ENCODE measurements at places on chromosomes 12 and 14.

GRCh38 chr12:2640709-2641108 lies 154.1 kb upstream of the FKBP4 start:
- DNase-seq = peak; percentile 91

- no peak for DNase-seq
These were observed 7.5 kb upstream of the UBE2N start for GRCh38 chr12:93449277-93449676.

DNA sequence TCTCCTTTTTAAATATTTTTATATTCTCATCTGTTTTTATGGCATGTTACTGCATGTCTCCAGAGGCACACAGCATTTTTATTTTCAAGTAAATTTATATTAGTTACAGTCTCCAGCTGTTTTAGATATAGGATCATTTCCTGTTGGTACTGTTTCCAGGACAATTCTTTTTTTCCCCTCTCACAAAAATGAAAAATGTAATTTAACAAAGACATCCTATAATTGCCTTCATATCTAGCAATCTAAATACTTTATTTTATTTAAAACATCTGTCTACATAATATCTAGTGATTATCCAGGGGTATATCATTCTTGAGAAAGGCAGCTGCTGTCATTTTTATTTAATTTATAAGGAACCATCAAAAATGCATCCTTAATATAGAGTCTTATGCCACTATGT lies 272.4 kb upstream of the NPAS3 start:
- DNase-seq = no peak

- DNase-seq = no peak
These were observed 123.5 kb upstream of the NOS1 start for GRCh38 chr12:117484901-117485300.

GRCh38 chr12:93341409-93342049 lies 36.2 kb upstream of the NUDT4 start:
- no peak for DNase-seq

DNA sequence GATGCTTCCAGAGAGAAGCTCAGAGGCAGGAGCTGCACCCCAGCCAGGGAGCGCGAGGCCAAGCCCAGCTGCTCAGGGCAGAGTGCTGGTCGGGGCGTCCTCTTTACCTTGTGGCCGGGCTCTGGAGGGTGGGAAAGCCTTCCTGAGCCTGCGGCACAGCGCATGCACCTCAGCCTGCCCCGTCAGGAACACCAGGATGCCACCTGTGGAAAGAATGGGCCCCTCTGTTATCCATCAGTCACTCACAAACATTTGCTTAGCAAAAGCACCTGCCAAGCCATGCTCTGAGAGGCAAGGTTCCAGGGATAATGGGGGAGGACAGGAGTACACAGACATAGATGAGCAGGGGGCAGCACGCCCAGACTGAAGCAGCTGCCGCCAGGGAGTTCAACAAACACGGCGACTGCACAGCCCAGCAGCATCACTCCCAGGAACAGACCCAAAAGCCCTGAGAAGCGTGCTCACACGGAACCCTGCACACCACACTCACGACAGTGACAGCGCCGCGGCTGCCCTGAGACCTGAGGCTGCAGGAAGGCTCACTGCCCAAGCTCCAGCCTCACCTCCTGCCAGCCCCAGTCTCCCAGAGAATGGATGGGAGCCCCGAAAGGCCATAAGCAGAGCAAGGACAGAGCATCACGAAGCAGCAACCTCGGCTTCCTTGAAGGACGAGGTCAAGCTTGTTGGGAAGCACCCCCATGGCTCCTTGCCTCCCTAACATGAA lies 21.8 kb downstream of the DHX37 start:
- DNase-seq = no peak

GRCh38 chr14:32559590-32559989 lies 230.5 kb downstream of the AKAP6 start:
- DNase-seq = no peak

- DNase-seq = no peak
These were observed 65.9 kb downstream of the KCNA1 start for GRCh38 chr12:4975574-4975973.

DNA sequence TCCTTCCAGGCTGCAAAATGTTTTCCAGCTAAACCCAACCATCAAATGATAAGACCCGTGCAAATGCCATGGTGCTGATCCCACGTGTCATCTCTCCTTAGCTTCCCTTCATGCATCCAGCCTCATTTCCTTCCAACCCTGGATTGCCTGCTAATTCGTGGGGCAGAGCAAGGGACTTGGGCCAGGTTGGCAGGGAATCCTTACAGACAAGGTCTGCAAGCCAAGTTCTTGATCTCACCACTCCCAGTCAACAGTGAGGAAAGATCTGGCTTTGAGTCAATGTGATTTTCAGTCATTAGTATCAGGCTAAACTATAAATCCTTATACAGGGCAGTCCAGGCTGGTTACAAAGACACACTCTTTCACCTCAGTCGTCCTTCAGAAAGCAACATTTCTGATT lies 150.9 kb downstream of the ANO2 start:
- DNase-seq = no peak

- DNase-seq = no peak
These were observed 60.0 kb upstream of the ELK3 start for GRCh38 chr12:96134200-96134599.

DNA sequence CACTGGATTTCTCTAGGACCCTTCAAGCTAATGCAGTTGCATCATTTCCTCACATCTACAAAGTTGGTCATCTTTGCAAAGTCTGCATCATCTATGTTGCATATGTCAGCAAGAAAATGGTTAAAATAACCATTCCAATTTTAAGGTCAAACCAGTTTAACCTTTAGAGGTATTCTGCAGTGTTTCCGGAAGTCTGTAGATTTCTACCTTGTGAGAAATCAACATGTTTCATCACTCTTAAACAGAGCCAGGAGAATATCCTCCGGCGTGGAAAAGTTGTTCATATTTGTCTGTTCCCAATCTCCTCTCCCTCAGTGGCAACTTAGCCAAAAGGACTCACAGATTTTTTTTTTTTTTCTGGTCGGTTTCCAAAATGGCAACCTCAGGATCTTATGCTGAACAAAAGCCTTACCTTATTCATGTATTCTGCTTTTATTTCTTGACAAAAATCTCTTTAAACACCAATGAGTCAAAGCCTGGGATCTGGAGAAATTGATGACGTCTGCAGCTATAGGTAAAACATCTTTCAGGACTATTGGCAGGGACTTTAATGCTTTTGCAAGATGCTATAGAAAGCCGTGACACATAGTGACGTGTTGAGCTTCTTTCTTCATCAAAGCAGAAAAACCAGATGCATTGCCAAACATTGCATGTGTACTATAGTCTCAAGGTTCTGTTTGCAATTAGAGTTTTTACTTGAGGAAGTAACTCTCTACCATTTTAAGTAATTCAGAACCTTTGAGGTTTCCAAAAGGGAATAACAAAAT lies 16.0 kb upstream of the CDK17 start:
- DNase-seq = peak; percentile 69

GRCh38 chr12:75483431-75483830 lies 2.9 kb downstream of the GLIPR1 start:
- DNase-seq = no peak

GRCh38 chr12:54185919-54186318 lies 2.9 kb downstream of the SMUG1 start:
- no peak for DNase-seq

DNA sequence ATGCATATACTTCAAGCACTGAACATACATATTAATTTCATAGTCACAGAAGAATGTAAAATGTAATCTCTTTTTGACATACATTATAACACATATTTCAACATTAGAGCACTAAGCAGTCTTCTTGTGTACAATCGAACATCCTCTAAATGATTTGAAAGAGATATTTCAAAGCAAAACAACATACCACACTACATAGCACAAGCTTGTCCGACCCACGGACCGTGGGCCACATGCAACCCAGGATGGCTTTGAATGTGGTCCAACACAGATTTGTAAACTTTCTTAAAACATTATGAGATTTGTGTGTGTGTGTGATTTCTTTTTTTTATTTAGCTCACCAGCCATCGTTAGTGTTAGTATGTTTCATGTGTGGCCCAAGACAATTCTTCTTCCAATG lies 7.0 kb downstream of the PRICKLE1 start:
- no peak for DNase-seq

DNA sequence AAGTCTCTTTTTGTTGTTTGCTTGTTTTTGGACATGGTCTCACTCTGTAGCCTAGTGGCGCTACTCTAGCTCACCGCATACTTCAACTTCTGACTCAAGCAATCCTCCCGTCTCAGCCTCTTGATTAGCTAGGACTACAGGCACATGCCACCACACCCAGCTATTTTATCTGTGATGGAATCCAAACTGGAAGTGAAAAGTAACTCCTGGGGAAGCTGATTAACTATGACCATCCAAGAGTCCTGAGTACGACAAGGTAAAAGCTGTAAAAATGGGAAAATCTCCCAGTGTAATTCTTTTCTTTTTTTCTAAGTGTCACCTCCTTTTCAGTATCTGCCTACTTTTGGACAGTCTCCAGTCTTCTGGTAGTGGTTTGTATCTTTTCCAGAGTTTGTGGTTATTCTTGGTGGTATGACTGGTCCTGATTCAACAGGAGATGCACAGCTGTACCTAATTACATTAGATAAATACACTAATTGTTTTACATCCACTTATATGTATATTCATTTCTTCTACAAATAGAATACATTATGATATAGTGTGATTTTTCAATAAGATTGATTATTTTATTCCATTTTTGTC lies 97.8 kb downstream of the SLC6A15 start:
- DNase-seq = no peak

DNA sequence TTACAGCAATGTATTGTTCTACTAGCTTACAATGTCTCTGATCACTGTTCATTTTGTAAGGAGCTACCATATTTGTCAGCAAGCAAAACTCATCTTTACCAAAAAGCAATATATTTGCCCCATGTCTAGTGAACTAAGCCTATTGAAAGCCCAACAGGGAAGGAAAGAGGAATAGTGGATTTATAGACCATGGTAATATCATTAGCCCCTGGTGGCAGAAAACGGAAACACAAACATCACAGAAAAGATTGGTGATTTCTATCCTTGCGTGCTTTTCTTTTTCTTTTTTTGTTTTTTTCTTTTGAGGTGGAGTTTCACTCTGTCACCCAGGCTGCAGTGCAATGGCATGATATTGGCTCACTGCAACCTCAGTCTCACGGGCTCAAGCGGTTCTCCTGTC lies 1562.4 kb upstream of the TMEM132C start:
- no peak for DNase-seq

DNA sequence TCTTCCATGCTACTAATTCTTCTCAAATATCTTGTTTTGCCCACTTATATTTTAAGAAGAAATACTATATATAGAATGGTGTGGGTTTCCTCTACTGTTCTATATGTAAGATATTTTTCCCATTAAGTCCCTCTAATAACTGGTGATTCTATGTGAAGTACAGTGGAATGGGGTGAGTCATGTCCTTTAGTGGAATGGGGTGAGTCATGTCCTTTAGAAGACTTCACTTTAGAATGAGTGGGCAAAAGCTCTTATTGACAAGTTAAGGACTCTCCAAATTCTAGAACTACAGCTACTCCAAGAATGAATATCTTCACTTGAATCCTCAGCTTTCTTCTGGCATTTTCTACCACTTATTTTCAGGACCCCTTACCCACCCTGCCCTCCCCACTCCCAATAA lies 349.9 kb downstream of the ETNK1 start:
- peak; percentile 29 for DNase-seq

DNA sequence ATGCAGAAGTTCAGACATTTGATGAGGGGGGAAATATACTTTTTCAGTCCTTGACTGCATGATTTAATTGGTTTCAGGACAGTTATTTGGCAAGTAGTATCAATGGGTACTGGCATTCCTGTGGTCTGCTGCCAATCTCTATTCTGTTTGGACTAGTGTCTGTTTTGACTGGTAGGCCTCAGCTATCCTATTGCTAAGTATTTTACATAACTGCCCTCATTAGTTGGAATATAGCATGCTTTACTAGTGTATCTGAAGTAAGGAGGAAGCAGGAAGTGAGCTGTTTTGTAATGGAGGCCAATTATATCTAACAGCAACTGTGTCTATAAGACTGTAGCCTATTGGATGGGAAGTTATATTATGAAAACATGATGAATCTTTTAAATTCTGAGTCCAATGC lies 104.3 kb downstream of the FLRT2 start:
- no peak for DNase-seq

- no peak for DNase-seq
These were observed 106.0 kb downstream of the TXNDC16 start for GRCh38 chr14:52446355-52446754.

DNA sequence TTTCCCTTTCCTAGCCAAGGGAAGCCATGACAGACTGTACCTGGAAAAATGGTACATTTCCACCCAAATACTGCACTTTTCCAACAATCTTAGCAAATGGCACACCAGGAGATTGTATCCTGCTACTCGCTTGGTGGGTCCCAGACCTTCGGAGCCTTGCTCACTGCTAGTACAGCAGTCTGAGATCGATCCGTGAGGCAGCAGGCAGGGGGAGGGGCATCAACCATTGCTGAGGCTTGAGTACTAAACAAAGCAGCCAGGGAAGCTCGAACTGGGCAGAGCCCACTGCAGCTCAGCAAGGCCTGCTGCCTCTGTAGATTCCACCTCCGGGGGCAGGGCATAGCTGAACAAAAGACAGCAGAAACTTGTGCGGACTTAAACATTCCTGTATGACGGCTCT lies 218.8 kb downstream of the LRIG3 start:
- no peak for DNase-seq

DNA sequence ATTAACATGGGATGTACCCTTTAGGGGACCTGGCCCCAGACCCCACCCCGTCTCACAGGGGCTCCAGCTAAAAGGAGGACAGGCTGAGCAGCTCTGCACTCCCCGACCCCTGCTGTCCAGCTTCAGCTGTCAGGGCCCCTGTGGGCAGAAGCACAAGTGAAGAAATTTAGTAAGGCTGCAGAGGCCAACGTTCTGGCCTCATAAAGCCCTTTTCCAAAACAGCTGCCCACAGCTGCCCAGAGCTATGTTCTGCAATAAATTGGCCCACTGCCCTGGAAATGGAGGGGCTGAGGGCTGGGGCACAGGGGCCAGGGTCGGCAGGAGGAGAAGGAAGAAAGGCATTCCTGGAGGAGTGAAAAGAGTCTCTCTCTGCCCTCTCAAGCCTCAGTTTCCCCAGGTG lies 357.1 kb downstream of the BCL11B start:
- no peak for DNase-seq

GRCh38 chr14:101849125-101849524 lies 87.6 kb downstream of the PPP2R5C start:
- DNase-seq = no peak

DNA sequence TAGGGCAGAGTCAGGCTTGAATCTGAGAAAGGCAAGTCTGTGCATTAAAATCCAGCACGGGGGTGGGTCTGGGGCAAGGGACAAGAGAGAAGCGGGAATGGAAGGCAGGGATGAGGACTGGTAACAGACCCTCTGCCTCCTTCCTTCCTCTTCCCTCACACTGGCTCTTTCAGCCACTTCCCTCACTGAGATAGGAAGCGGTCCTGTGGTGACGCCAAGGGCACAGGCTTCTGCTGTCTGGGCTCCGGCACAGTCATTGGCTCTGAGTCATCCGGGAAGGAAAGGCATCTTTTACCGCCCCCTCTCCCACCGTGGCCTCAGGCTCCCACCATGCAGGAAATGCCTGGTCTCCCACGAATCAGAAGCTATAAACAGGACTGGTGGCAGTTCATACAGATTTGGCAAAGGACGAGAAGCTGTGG lies 70.2 kb downstream of the ETV6 start:
- peak; percentile 85 for DNase-seq
